MG63 (cell line): ENCODE measurements at places on chromosomes 7 and 10. TPM values are rescaled to one million over a fixed set of nuclear protein-coding genes. Genes with fewer than 3 reads are reported as not detected.
A peak's percentile ranks its signal among the peaks of the same experiment; 100 is the strongest.

GDF2 gene
- not detected in 2 replicates for total RNA-seq

NODAL gene
- total RNA-seq = not detected in 2 replicates

ACBD7 gene
- total RNA-seq = 1.5 and 3.9 TPM in 2 replicates

CH25H gene
- total RNA-seq = 0.63 TPM in 1 of 2 replicates, not detected in the other

AKR1C8 gene
- not detected in 2 replicates for total RNA-seq

TSPAN33 gene
- 3.4 and 7.0 TPM in 2 replicates for total RNA-seq

GIMAP8 gene
- not detected in 2 replicates for total RNA-seq

STEAP2 gene
- total RNA-seq = 1.2 and 2.0 TPM in 2 replicates

NXPH1 gene
- not detected in 2 replicates for total RNA-seq

ZNF107 gene
- total RNA-seq = 0.92 and 2.6 TPM in 2 replicates

EMX2 gene
- total RNA-seq = 0.33 TPM in 1 of 2 replicates, not detected in the other

HMX3 gene
- 5.0 and 8.6 TPM in 2 replicates for total RNA-seq

ZEB1 gene
- 21.7 and 32.4 TPM in 2 replicates for total RNA-seq

PALD1 gene
- 5.3 and 7.8 TPM in 2 replicates for total RNA-seq

MOGAT3 gene
- total RNA-seq = not detected in 2 replicates

- DNase-seq = peak; percentile 58
Measured at GRCh38 chr10:129888784-129889616, 75.1 kb downstream of the EBF3 start.

- DNase-seq = no peak
Measured at GRCh38 chr7:32150589-32150988, 80.4 kb upstream of the PDE1C start.

GRCh38 chr7:24054236-24054635 is 229.8 kb upstream of the NPY start:
- DNase-seq = no peak

GRCh38 chr7:34057956-34058355 is 152.6 kb downstream of the BMPER start:
- DNase-seq = no peak

- DNase-seq = peak; percentile 34
Measured at GRCh38 chr10:7950981-7951847, 103.3 kb upstream of the GATA3 start.

- no peak for DNase-seq
Measured at GRCh38 chr10:31871266-31872065, 57.2 kb downstream of the ARHGAP12 start.

- DNase-seq = no peak
Measured at GRCh38 chr7:71517940-71518699, 386.2 kb downstream of the GALNT17 start.

DNA sequence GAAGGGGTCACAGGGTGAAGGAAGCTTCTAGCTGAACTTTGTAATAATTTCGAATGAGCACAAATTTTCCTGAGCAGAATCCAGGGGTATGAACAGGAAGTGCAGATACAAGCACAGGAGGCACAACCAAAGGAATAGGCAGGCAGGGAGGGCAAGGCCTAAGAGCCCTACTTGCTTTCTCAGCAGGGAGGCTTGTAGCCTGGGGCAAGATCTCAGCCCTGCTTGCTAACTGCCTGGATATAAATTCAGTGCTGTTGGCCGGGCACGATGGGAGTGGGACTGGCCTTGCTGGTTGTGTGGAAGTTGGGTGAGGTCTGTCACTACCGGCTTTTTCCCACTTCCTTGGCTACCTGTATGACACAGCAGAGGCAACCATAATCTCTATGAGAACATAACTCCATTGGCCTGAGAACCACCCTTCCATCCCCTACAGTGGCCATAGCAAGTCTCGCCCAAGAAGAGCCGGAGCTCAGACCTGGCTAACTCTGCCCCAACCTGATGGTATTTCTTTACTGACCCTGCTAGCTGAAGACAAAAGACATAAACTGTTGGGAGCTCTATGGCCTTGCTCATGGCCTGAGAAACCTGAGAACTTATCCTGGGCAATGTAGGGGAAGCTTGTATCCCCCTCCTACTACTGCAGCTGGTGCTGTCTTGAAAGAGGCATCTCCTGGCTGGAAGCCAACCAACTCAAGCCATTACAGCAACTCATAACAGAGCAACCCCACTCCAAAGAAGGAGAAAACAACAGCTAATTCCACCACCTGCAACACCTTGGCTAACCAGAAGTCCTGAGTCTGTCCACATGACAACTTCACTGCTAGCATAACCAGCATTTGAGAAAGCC is 27.6 kb downstream of the CLDN12 start:
- DNase-seq = no peak

DNA sequence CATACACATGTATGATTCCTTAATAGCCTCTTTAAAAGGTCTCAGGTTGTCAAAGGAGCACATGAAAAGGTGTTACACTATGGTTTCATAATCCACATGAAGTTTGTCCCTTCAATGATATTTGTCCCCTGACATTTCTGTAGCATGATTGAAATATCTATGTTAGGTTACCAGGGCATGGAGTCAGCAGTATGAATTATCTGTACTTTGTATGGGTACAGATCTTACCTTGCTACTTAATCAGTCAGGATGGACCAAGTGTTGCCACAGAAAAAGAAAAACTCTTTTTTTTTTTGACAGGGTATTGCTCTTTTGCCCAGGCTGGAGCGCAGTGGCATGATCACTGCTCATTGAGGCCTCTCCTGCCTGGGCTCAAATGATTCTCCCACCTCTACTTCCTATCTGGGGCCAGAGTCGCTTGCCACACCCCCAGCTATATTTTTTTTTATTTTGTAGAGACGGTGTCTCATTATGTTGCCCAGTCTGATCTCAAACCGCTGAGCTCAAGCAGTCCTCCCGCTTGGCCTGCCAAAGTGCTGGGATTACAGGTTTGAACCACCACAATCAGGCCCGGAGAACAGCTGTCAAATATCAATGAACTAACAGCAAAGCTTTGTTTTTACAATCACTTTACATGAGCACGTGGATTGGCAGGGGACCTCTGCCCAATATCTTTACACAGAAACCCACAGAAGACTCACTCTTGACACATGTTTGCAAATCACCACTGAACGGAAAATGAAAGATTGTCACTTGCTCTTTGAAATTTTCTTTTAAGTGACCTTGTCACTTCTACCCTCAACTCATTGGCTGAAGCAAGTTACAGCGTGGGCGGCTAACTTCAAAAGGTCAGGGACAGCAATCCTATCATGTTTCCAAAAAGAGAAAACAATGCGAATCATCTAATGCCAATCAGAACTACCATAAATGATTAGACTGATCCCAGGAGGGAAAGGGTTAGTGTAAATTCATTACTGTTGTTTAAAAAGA is 140.2 kb downstream of the PRKG1 start:
- peak; percentile 50 for DNase-seq

GRCh38 chr7:138125598-138126111 is 49.4 kb downstream of the AKR1D1 start:
- peak; percentile 3 for DNase-seq

- no peak for DNase-seq
Measured at GRCh38 chr7:28418311-28418710, 6.0 kb downstream of the CREB5 start.

- no peak for DNase-seq
Measured at GRCh38 chr10:6162589-6163356, 40.0 kb upstream of the PFKFB3 start.

DNA sequence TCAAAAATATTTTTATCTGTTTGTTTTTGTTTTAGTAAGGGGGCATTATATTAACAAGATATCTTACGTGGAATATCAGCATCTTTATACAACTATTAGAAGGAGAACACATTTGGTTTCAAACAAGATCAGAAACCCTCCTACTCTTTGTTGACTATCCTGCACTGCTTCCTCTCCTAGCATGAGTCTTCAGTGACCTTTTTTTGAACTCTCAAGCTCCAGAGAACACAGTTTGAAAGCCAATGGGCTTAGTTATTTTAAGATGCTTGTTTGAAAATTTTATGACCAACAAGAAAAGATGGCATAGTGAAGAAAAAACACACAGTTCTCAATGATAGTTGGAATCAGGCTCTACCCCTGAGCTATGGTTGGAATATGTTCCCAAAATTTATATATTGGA is 37.2 kb upstream of the RTKN2 start:
- DNase-seq = no peak

GRCh38 chr7:99001482-99002147 is 123.3 kb downstream of the TRRAP start:
- no peak for DNase-seq

DNA sequence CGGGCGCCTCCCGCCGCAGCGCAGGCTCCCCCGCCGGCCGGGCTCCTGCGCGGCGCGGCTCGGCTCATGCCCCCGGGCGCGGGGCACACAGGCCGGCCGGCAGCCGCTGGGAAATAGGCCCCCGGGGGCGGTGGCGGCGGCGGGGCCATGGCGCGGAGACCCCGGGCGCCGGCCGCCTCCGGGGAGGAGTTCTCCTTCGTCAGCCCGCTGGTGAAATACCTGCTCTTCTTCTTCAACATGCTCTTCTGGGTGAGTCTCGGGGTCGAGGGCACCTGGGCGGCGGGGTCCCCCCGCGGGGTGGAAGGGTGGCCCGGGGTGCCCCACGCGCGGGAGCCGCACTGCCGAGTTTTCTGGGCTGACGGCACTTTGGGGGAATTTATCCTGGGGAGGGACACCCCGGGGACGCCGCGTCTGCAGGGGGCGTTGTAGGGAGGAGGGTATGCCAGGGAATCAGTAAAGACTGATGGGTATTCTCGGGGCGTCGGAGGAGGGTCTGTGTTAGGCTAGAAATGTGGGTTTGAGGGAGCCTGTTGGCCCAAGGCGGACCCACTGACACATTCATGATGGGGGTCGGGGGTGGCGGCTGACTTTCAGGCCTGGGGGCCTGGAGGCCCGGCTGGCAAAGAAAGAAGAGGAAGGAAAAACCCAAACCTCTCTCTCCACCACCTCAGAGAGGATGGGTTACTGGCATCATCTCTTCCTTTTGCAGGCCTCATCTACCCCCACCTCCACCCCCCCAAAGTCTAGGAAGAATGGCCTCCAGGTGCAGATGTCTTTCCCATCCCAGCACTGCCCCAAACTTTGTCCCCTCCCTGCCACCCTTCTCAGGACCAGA is 544 bp downstream of the TSPAN33 start:
- DNase-seq = no peak

DNA sequence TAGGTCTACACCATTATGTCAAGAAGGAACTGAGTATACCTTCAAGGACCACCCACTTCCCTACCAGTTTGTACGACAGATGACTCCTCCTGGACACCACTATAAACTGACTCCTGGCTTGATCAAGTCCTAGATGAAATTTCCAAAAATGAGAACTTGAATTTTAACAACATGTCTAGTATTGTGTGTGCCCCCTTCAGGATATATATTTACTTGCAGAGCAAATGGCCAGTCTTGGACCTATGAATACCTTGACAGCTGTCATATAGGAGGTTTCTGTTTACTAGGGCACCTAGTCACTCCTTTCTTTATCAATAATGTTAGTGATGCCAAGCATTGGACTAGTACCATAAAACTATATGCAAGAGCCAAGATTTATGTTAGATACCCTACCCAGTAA is 94.1 kb upstream of the TMEM26 start:
- no peak for DNase-seq

DNA sequence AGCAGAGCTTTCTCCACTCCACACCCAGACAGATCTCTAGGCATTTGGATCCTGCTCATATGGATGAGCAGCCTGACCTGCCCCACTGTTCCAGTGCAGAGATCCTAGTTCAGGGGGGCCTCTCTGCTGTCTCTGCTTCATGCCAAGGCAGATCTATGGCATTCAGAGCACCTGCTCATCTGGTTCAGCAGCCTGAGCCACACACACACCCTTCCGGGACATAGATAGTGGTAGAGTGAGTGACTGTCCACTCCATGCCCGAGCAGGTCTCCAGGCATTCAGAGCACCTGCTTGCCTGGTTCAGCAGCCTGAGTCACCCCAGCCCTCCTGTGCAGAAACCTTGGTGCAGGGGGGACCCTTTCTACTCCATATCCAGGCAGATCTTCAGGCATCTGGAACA is 54.3 kb upstream of the ZNF800 start:
- no peak for DNase-seq

- no peak for DNase-seq
Measured at GRCh38 chr10:48332166-48332870, 25.8 kb downstream of the MAPK8 start.

- no peak for DNase-seq
Measured at GRCh38 chr10:15815242-15815885, 44.9 kb downstream of the MINDY3 start.

GRCh38 chr10:65030263-65030662 is 1509.1 kb downstream of the REEP3 start:
- no peak for DNase-seq

GRCh38 chr10:33337326-33337957 is 3.0 kb upstream of the NRP1 start:
- no peak for DNase-seq

- DNase-seq = no peak
Measured at GRCh38 chr10:96972264-96972663, 140.2 kb downstream of the LCOR start.

DNA sequence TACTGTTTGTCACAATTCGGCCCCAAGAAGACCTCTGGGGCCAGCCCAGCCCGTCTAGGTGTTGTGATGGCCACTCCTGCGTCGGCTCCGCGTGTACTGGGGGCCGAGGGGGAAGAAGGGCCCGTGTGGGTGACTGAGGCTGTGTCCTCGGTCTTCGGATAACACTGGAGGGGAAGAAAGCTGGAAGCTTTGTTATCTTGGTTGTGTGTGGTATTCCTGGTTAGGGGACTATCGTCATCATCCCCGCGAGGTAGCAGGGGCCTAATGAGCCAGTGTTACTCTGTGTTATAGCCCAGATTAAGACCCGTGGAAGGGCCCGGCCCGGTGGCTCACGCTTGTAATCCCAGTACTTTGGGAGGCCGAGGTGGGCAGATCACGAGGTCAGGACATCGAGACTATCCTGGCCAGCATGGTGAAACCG is 854 bp downstream of the MTG1 start:
- DNase-seq = no peak

DNA sequence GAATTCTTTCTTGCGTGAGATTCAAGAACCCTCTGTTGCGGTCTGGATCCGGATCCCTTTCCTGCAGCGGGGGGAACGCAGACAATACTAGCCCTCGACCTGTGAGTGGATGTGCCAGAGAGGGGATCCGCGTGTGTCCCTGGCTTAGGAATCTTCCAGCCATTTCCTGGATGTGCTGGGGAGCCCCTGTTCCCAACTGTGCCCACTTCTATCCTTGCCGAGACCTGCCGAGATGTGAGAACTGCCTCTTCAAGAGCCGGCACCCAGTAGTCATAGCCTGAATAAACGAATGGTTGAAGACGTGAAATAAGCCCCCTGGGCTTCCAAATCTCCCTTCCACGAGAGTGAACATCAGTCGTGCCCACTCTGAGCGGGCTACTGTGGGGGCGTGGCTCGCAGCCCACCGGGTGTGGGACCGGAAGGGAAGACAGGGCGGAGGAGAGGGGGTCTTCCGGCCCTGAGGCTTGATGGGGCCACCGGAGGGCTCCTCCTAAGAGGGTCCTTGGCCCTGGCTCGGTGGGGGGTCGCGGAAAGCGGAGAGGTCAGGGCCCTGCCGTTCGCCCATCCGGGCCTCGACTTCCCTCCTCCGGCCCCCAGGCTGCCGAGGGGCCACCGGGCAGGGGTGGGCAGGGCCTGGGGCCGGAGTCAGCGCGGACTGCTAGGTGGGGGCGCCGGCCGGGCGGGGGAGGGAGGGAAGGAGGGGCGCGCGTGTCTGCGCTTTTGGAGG is 1.3 kb upstream of the CCDC136 start:
- DNase-seq = no peak
